ENCODE measurements at places on chromosomes 5 and 9.
A peak's percentile ranks its signal among the peaks of the same experiment; 100 is the strongest.

- DNase-seq = peak; percentile 5
Measured at GRCh38 chr9:136512651-136513071, 29.8 kb upstream of the SEC16A start.

DNA sequence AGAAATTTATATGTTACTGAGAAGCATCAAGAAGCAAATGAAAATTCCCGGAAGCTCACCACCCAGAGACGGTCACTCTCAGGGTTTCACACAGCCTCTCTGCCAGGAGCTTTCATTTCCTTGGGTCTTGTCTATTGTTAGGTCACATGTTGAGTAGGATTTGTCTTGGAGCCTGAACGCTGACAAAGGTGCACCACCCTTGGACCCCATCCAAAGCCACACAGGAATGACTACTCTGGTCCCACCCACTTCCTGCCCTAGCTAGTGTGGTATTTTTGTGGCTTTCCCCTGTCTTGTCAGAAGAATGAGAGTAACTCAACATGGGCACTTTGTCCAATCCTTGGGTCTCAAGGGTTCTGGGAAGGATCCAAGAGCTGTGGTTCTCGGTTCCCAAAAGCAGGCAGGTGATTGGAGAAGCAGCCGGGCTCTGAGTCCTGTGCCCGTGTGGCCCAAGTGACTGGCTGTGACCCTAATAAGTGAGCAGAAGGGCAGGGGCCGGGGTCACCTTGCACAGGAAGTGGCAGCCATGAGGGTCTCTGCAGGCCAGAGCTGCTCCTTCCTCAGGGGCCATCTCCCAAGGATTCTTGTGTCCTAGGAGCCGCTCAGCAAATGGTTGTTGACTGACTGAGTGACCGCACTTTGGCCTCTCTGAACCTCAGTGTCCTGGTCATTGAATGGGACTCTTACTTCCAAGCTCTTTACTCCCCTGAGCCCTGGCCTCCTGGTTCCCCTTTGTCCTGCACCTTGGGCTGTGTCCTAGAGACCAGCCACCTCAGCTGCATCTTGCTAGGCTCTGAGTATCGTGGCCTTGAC, 6.9 kb downstream of the FGD3 start:
- peak; percentile 31 for DNase-seq

- no peak for DNase-seq
Measured at GRCh38 chr9:30534455-30534854, 1850.0 kb upstream of the ACO1 start.

- no peak for DNase-seq
Measured at GRCh38 chr5:148768806-148769415, 57.5 kb upstream of the ADRB2 start.

GRCh38 chr5:158942217-158942616, 157.5 kb downstream of the EBF1 start:
- no peak for DNase-seq

GRCh38 chr5:61467766-61468482, 135.9 kb downstream of the ZSWIM6 start:
- peak; percentile 74 for DNase-seq

DNA sequence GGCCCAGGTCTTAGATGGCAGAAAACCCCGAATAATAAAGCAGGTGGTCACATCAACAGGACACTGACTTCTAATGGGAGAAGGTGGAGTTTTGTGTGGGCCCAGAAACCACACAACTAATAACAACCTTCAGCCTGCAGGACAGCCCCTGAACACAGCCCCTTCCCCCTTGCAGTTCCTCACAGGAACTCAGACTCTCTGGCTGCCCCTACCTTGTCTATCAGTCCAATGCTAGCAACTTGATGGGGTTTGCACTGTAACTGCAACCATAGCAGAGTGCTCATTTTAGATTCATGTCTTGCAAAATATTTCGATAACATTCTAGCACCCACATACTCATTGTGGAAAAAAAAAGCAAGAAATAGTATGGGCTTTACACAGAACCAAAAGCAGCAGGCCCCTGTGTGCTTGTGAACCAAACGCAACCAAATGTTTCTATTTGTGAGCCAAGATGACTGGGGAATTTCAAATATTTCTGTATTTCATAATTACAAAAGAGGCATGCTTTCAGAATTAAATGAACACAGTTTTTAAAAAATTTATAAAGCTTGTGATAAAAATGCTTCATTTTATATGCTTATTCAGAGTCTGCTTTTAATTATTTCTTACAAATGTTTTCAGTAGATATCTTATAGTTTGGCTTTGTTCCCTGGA, 62.7 kb upstream of the PDE4D start:
- peak; percentile 10 for DNase-seq

All from EH (cell line).